ENCODE measurements at places on chromosomes 13 and 19. TPM values are rescaled to one million over a fixed set of nuclear protein-coding genes. Genes with fewer than 3 reads are reported as not detected.

GRCh38 chr13:24511019-24511815 is 1.4 kb downstream of the PARP4 start:
- no peaks in the 10 kb centered on the region for H3K27me3 ChIP-seq
- H3K36me3 ChIP-seq: no peaks in the 10 kb centered on the region
- H3K4me1 ChIP-seq: peaks cover 28% of the 10 kb centered on the region

- H3K4me3 ChIP-seq: no peak overlapping the region
- no peak overlapping the region for H3K27ac ChIP-seq
- H3K36me3 ChIP-seq: peaks cover 4% of the 10 kb centered on the region
- no peaks in the 10 kb centered on the region for H3K27me3 ChIP-seq
- no peak for DNase-seq
Observed at GRCh38 chr19:609004-609346, 19.3 kb downstream of the HCN2 start.

Gene FBXO27
- 2.2 TPM for total RNA-seq

- DNase-seq: no peak
- H3K27me3 ChIP-seq: no peaks in the 10 kb centered on the region
- no peaks in the 10 kb centered on the region for H3K36me3 ChIP-seq
- no peaks in the 10 kb centered on the region for H3K4me1 ChIP-seq
- no peak overlapping the region for H3K4me3 ChIP-seq
Observed at GRCh38 chr13:111318386-111318785, 2.1 kb upstream of the TEX29 start.
